ENCODE measurements at places on chromosomes 12 and 14. TPM values are rescaled to one million over a fixed set of nuclear protein-coding genes. Genes with fewer than 3 reads are reported as not detected.

- DNase-seq, result no peak
These were observed 27.8 kb downstream of the C14orf132 start for GRCh38 chr14:96066976-96067375.

Gene SCN8A
- total RNA-seq, result 0.58 TPM

DNA sequence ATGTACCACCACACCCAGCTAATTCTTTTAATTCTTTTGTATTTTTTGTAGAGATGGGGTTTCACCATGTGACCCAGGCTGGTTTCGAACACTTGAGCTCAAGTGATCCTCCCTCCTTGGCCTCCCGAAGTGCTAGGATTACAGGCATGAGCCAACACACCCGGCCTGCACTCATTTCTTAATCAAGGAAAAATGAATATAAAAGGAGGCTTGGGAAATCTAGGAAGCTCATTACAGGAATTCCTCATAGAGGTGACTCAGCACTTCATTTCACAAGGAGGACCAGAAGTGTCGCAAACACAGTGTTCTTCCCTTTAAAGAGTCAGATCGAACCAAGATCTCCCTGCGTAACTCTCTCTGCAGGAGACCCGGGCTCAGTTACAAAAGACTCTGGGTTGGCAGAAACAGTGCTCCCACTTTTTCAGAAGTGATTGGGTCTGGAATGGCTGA, 30.3 kb downstream of the NFKBIA start:
- DNase-seq, result peak; percentile 96

- DNase-seq, result no peak
These were observed 732 bp downstream of the SLC25A29 start for GRCh38 chr14:100305324-100306100.

Gene KIF26A
- 0.46 TPM for total RNA-seq

- no peak for DNase-seq
These were observed 18.1 kb downstream of the TPCN1 start for GRCh38 chr12:113239288-113239771.

GRCh38 chr14:71621276-71621675, 311.0 kb upstream of the RGS6 start:
- DNase-seq, result no peak

GRCh38 chr12:25797386-25797785, 161.1 kb upstream of the RASSF8 start:
- DNase-seq, result peak; percentile 41

DNA sequence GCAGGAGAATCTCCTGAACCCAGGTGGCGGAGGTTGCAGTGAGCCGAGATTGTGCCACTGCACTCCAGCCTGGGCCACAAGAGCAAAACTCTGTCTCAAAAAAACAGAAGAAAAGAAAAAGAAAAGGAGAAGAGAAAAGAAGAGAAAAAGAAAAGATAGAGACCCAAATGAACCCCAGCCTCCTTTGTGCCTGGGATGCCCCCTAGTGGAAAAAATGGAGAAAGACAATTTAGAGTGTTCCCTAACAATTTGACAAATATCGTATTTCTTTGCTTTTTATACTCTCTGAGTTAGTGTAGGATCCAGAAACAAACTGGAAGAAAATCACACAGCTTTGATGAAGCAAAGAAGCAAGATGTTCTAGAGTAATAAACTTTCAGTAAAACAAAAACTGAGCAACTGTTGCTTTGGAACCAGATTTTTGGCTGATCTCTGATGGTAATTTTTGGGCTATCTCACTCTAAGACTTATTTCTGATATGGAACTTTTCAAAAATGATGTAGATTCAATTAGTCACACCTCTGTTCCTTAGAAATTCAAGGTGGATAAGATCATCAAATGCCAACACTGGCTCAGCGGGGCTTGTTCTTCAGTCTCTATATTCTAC, 18.6 kb upstream of the PRKAB1 start:
- DNase-seq, result no peak

Gene DGKA
- 272 TPM for total RNA-seq

DNA sequence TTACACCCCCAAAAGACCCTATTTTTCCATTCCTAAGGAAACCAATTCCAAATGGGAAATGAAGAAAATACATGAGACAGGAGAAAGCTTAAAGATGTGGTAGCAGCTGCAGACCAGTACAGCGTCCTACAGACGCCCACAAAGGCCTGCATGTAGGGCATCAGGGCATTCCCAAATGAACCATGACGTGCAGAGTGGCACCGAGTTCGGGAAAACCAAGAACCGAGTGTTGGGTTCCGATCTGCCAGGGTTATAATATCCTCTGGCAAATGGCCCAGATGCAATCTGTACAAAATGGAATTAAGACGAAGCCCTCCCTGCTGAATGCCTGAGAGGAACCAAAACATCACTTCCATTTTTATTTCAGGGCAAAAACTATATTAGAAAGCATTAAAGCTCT, 34.4 kb upstream of the SELPLG start:
- DNase-seq, result no peak

Gene FOXN4
- not detected for total RNA-seq

GRCh38 chr12:96360550-96360949, 39.7 kb downstream of the CDK17 start:
- DNase-seq, result no peak

Gene RAD51B
- 6.3 TPM for total RNA-seq

- DNase-seq, result no peak
These were observed 104.0 kb upstream of the SLC16A7 start for GRCh38 chr12:59491877-59492276.

- DNase-seq, result no peak
These were observed 15.8 kb downstream of the FAM222A start for GRCh38 chr12:109729371-109729781.

DNA sequence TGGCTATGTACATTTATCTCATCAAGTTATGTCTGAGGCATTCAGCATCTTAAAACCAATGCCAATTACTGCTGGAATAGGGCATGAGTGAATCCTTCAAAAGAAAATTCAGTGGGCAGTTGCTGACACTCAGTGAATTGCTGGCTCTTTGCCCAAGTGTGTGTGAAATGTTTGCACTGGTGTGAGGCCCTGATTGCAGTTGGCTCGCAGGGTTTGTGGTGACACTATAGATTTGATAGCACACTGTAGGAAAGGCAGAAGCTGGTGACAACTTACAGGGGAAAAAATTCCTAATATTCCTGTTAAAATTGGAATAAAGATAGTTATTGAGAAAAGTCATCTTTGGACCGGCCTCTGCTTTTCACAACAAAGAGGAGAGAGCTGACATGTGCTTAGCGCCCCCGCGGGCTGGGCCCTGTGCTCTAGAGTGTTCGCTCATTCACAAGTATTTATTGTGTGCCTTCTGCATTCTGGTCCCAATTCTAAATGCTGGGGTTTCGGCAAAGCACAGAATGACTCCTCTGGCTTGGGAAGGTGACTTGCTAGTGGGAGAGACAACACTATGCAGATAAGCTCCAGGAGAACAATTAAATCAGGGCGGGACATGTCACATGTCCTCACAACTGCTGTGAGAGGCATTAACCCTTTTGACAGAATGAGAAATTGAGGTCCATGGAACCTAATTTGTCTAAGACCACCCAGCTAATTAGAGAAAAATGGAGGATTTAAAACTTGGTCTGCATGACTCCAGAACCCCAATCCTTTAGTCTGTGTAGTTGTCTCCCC, 418.7 kb downstream of the NPAS3 start:
- no peak for DNase-seq

Gene CMKLR1
- not detected for total RNA-seq

- DNase-seq, result peak; percentile 12
These were observed 1020.3 kb downstream of the LRFN5 start for GRCh38 chr14:42626986-42627385.

DNA sequence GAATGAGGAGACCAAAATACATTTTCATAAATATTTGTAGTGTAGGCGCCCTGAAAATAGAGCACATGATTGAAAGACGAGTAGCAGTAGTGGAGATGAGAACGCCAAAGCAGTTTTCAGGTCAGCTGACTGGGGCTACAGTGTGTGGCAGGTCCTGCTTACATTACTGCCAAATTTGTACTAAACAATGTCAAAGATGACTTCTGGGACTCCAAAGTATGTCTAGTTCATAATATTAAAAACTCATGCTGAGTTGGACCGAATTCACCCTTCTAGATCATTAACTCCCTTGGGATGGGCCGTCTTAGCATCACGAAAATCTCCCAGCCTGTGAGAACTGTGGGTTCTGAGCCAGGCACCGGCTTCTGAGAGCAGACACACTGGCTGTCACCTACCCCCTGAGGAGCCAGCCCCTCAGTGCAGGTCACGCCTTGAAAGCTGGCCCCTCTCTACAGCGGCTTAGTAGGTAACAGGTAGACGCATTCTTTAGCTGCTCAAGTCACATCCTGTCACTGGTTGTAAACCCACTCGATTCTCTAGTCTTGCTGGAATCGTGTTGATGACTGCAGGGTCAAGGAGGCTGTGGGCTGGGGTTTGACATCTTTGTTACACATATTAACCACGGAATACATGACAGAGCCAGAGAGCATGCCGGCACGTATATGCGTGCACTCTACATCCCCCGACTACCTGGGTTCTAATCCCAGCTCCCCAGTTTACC, 210.4 kb downstream of the ETV6 start:
- no peak for DNase-seq

DNA sequence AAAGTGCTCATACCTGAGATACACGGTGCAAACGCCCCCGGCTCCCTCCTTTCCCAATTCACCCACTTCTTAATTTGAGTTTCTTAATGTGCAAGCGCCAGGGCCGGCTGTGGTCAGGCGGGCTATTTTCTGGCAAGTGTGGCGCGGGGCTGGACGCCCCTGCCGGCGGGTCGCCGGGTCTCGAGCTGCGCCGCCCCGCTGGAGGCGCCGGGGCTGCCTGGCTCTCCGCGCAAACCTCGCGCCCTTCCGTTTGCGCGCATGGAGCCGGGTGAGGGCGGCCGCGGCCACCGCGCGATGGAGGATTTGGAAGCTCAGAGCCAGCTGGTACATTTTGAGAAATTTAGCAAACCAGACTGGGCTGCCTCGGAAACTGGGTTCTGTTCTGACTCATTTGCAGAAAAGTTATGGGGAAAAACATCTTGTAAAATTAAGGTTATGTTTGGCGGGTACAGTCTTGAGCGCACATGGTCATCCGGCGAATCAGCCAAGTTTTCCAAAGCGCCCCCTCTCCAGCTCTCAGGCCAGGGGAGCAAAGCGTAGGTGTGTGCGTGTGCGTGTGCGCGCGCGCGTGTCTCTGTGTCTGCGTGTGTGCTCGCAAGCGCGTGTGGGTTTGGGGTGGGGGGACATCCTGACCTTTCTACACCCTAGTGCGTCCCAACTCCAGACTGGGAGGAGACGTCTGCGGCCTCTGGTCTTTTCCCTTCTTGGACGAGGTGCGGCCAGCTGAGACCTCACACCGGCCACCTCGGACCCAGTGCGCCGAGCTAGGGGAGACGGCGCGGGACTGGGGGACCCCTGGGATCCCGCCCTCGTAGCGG, 6.5 kb upstream of the OTX2 start:
- no peak for DNase-seq

DNA sequence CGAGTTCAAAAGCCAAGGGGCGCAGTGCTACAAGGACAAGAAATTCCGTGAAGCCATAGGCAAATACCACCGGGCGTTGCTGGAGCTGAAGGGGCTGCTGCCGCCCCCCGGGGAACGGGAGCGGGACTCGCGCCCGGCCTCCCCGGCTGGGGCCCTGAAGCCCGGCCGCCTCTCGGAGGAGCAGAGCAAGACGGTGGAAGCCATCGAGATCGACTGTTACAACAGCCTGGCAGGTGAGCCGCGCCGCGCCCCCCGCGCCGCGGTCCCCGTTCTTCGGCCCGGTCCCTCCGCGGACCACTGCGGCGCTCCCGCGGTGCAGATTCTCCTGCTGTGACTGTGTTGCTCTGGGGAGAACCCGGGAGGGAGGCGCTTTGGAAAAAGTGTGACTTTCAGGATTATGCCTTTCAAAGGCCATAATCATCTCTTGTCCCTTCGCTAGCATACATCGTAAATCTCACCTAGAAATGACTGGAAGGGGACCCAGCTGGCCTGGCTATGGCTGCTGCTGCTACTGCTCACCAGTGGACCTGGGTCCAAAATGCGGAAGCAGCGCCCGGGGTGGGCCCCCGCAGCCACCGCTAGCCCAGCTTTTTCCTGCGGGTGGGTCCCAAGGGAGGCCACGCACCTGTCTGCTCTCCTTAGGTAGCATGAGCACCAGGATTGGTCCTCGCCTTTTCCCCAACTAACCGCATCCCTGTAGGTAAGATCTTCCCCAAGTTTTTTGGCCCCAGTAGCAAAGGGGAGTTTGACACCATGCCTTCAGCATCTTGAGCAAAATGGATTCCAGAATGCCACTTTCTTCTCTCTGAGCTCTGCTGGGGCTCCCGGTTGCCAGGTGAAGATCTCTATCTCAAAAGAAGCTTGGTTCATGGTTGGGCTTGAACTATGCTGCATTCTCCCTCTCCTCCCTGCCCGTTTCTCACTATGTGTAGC, 853 bp downstream of the TTC9 start:
- DNase-seq, result no peak

Gene SLC25A21
- 1.5 TPM for total RNA-seq

Gene IL31
- total RNA-seq, result not detected

DNA sequence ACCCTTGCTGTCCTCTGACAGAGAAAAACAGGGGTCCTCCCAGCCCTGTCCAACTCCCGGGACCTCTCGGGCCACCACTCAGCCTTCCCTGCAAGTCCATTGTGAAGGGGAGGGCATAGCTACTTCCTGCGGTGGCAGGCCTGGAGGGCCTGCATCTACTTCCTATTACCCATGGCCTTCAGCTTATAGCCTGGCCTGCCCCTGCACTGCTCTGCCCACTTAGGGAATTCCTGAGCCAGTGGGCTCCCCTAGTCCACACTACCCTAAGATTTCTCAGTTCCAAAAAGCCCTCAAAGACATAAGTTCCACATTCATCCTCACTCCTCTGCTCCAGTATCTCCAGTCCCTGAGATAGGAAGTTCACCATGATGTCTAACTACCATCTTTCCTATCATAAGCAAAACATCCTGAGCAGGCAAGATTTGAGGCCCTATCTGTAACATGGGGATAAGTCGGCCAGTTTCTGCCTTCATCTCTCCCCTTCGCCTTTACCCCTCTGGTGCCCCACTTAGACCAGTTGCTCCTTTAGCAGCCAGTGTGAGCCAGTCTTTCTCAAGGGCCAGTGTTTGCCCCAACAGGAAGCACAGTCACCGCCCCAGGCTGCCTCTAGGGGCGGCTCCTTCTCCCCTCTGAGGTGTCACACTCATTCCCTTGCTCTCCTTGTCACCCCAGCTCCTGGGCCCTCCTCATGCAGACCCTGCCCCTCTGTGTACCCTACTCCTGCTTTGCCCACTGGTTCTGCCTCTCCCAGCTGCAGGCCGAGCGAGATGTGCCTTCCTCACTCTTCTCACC, 10.9 kb downstream of the HDAC7 start:
- no peak for DNase-seq

GRCh38 chr12:16492820-16493797, 112.9 kb downstream of the LMO3 start:
- DNase-seq, result no peak

Gene STYK1
- 4.6 TPM for total RNA-seq

Data from epithelial cell of proximal tubule (primary cell).